ENCODE measurements at places on chromosomes 7 and 10.

- DNase-seq: no peak
Measured at GRCh38 chr10:62638062-62638477, 166.4 kb upstream of the ADO start.

DNA sequence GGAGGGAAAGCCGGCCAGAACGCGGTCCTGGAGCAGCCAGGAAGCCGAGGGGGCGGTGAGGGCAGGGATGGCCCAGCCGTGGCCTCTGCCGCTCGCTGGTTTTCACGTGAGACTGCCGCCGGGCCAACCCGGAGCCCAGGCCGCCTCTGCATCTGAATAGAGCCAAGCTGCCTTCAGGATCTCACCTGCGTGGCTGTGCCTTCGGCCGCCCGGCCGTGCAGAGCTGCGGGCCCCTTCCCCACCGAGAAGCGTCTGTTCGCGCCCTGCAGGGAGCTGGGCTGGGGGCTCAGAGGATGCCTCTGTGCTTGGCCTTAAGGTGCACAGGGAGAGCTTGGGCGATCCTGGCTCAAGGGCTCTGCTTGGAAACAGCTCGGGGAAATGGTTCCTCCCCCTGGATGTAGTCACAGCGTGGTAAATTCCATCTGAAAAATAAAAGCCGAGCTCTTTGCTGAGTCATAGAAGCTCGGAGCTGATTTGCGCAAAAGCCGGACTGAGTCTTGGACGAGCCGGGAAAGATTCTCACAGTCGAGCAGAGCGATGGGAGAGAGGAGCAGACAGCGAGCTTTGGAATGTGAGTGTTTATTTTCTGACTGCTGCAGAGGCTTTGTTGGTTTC is at the start of gene JAKMIP3:
Gene JAKMIP3, plus strand, starts transcription at position 456 of the 615 bp plus-strand sequence. CDS start 38,863 bp downstream, outside the sequence.
- DNase-seq: peak; percentile 82

- peak; percentile 19 for DNase-seq
Measured at GRCh38 chr10:28984431-28984830, 304.4 kb upstream of the LYZL1 start.

DNA sequence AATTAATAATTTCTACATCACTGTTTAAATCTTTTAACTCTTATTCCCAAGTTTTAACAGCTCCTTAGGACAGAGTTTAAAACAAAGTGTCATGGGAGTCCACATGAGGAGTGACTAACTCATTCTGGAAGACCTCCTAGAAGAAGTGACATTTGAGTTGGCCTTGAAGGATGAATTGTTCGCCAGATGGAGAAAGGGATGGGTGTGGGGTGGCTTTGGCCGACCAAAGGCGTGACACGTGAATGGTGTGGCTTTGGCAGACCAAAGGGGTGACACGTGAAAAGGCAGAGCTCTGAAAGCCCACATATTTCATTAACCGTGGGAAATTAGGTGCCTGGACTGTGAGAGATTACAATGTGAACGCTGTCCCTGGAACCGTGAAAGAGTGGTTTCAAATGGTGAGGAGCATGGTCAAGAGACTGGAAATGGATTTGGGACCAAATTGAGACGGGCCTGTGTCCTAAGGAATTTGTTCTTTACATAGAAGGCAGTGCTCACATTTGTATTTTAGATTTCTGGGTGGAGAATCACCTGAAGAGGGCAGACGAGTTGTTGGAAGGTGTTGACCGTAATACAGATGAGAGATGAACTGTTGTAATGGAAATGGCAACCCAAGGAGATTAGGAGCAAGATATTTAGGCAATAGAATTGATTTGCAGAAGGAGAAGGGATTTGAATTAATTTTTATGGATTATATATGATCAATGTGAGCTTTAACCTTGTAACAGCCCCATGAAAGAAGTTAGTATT is 228.1 kb downstream of the BICC1 start:
- no peak for DNase-seq

- no peak for DNase-seq
Measured at GRCh38 chr10:15169555-15170401, 1.3 kb upstream of the NMT2 start.

- DNase-seq: no peak
Measured at GRCh38 chr7:134640842-134641715, 5.6 kb upstream of the BPGM start.

- DNase-seq: no peak
Measured at GRCh38 chr7:102215256-102215655, 71.4 kb upstream of the SH2B2 start.

DNA sequence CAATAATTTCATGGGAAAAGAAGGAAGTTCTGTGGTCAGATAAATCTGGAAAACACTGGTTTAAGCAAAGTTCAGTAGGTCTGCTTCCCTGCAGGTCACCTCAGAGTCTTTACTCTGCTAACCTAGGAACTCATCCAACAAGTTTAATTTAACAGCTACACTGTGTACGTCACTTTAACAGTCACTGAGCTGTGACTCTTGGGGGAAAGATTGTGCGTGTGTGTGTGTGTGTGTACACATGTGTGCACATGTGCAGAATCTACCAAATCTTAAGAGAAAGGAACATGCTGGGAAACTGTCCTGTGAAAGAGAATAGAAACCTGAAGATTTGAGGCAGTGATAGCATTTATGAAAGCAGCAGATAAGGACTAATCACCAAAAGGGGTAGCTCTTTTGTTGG is 62.6 kb downstream of the IKZF1 start:
- no peak for DNase-seq

- no peak for DNase-seq
Measured at GRCh38 chr7:46633630-46634240, 712.7 kb upstream of the IGFBP3 start.

- no peak for DNase-seq
Measured at GRCh38 chr10:98314532-98315284, 46.7 kb upstream of the LOXL4 start.

- DNase-seq: no peak
Measured at GRCh38 chr10:72340510-72341261, 14.0 kb downstream of the DNAJB12 start.

DNA sequence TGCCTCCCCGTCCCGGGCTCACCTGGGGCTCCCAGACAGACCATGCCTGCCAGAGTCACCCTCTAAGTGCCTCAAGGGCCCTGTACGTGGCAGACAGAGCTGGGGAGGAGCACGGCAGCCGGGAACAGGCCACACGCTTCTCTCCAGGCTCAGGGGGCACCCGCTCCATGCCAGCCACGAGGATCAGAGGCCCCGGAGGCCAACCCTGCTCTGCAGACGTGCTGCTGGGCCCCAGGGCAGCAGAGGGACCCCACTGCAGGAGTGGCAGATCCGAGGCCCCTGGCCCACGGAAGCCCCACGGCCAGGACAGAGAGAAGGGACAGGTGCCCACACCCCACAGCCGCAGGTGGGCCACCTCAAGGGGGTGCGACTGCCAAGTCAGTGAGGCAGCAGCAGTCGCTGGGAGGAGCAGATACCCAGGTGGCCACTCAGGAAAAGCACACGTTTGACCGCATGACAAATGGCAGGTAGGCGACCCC is 58.4 kb upstream of the TNRC18 start:
- DNase-seq: no peak

All from AG04449 (cell line).